ENCODE measurements at places on chromosomes 13 and 19.

- peak; percentile 58 for DNase-seq
Measured at GRCh38 chr13:50990818-50991506, 81.4 kb downstream of the RNASEH2B start.

DNA sequence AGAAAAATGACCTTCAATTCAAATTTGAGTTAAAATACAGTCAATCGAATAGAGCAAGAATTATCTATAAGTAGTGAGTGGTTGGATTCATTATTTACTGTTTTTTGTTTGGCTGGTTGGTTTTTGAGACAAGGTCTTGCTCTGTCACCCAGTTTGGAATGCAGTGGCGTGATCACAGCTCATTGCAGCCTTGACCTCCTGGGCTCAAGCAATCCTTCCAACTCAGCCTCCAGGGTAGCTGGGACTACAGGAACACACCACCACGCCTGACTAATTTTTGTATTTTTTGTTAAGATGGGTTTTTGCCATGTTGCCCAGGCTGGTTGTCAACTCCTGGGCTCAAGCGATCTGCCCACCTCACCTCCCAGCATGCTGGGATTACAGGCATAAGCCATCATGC, 25.0 kb downstream of the MTMR6 start:
- DNase-seq = no peak

- DNase-seq = no peak
Measured at GRCh38 chr13:35561540-35561939, 85.1 kb upstream of the MAB21L1 start.

GRCh38 chr19:37655301-37655688, at the start of gene ZFP30:
Gene ZFP30, minus strand, starts transcription at chr19:37655465. Its CDS starts 7,643 bp downstream, at chr19:37647822.
- peak; percentile 84 for DNase-seq

DNA sequence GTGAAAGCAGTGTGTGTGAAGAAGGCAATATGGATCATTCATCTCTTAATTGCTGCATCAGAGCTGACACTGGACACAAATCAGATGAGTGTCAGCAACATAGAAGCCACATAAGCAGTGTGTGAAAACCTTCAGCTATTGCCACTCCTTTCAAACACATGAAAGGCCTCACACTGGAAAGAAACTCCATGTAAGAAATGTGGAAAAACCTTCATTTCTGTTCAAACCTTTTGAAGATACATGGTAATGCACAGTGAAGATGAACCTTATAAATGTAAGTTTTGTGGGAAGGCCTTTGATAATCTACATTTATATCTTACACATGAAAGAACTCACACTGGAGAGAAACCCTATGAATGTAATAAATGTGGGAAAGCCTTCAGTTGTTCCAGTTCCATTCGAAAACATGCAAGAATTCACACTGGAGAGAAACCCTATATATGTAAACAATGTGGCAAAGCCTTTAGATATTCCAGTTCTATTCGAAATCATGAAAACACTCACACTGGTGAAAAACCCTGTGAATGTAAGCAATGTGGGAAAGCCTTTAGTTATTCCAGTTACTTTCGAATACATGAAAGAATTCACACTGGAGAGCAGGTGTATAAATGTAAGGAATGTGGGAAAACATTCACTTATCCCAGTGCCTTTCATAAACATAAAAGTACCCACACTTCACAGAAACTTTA, 53.6 kb downstream of the ZNF823 start:
- no peak for DNase-seq

- no peak for DNase-seq
Measured at GRCh38 chr13:81089371-81090157, 748.6 kb upstream of the SPRY2 start.

DNA sequence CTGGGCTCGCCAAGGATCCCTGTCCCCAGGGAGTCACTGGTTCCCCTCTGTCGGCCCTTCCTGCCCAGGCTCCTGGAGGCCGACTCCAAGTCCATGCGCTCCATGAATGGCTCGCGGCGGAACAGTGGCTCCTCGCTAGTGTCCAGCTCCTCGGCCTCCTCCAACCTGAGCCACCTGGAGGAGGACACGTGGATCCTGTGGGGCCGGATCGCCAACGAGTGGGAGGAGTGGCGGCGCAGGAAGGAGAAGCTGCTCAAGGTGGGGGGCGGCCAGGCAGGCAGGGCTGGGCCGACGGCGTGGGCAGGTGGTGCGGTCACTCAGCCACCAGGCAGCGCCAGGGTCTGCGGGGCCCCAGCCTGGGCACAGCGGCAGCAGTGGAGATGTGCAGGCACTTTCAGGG, 17.6 kb downstream of the EVI5L start:
- DNase-seq = no peak

DNA sequence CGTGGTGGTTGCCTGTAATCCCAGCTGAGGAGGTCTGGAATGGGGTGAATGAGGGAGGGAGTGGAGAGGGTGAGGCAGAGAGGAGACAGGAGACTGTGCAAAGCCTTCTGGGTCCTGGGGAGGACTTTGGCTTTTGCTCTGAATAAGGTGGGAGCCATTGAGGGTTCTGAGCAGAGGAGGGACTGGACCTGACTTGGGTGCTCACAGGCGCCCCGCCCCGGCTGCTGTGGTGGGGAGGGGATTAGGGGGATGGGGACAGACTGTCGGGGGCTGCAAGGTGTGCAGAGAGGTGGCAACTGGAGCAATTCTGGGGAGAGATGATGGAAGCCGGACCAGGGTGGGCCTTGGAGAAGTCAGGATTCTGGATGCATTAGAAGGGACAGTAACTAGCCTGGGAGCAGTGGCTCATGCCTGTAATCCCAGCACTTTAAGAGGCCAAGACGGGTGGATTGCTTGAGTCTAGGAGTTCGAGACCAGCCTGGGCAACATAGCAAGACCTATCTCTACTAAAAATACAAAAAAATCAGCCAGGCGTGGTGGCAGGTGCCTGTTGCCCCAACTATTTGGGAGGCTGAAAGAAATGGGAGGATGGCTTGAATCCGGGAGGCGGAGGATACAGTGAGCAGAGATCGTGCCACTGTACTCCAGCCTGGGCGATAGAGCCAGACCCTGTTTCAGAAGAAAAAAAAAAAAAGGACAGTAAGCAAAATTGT, 16.1 kb upstream of the NANOS3 start:
- DNase-seq = no peak

- DNase-seq = no peak
Measured at GRCh38 chr13:43963726-43964125, 84.0 kb downstream of the LACC1 start.

DNA sequence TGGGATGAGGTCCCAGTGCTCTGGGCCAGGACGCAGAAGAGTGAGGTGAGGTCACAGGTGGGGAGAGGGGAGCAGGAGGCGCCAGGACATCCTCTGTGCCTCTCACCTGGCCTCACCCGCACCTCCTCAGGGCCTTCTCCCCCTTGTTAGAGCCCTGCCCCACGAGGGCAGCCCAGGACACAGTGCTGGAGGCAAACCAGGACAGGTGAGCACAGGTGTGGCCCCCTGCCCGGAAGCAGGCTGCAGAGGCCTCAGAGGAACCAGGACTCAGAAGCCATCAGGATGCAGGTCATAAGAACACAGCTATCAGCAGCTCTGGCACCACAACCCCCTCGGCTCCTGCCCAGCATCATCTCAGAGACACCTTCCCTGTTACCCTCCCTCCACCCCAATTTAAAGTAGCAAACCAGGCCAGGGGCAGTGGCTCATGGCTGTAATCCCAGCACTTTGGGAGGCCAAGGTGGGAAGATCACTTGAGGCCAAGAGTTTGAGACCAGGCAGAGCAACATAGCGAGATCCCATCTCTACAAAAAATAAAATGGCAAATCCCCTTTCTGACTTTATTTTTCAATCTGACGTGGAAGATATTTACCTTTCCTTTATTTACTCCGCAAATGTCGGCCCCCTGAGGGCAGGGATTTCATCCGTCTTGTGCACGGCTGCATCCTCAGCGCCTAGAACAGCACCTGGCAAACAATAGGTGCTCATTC, at the start of gene CEACAM16:
Gene CEACAM16 (plus strand): TSS at position 660 of the 710 bp plus-strand sequence. CDS start 2,306 bp downstream, outside the sequence.
- DNase-seq = no peak

DNA sequence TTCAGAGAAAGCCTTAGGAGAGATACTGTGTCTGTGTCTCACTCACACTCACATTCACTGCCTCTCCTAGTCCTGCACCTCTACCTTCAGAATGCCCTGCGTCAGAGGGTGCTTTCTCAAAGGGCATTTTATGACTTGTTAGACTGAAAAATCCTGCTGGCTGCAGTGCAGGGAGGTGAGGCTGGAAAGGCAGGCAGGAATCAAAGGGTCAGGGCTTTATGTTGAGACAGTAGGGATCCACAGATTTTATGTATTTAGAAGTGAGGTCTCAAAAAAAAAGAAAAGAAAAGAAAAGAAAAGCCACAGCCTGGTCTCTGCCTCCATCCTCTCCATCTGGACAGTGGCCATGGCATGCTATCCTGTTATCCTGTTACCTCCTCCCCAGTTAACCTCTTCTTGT, 936.0 kb upstream of the SLC10A2 start:
- DNase-seq = no peak

- DNase-seq = peak; percentile 79
Measured at GRCh38 chr19:3852614-3853254, 16.1 kb downstream of the ZFR2 start.

GRCh38 chr19:47711652-47712242, 1.5 kb upstream of the EHD2 start:
- no peak for DNase-seq

- no peak for DNase-seq
Measured at GRCh38 chr13:110054041-110054440, 252.9 kb downstream of the COL4A1 start.

DNA sequence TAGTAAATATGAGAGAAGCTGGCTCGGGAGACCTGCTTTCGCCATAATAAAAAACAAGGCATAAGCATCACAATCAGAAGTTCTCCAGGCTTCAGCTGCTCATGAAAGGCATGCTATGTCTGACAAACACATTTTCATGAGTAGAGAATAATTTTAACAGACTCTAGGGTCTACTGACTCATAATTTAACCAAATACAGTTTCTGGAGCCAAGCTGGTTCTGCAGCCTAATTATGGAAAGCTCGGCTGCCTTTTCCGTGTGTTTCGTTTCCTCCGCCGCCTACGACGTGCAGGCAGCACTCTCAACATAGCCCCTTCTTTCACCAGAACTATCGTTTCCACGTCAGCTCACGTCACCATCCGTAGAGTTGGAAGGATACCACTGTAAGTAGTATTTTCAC, 5.7 kb downstream of the MCF2L start:
- no peak for DNase-seq

GRCh38 chr19:40797963-40798682, 868 bp upstream of the EGLN2 start:
- DNase-seq = peak; percentile 68

- DNase-seq = no peak
Measured at GRCh38 chr13:53014495-53015443, 13.8 kb upstream of the OLFM4 start.

DNA sequence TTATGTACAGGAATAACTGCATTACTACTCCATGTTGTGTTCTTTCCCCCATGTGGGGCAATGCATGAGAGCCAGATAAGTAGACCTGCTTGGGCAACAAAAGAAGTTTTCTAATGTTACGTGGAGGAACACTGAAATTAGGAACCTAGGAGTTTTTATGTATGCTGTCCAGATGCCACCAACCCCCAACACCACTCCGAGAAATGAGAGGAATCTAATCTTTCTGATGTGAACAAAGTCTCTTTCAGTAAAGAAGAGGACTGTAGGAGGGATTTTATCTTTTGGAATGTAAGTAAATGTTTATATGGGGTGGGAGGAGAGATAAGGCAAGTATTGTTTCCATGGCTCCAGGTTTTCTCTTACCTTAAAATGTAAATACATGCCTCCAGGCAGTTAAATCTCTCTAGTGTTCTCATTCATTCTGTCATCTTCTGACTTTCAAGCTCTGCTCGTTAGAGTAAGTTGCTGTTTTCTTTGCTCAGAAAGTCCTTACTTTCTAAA, 820.6 kb downstream of the PCDH17 start:
- peak; percentile 8 for DNase-seq

- DNase-seq = no peak
Measured at GRCh38 chr19:16677055-16677454, 16.1 kb downstream of the TMEM38A start.

- DNase-seq = peak; percentile 48
Measured at GRCh38 chr19:10085641-10086590, at the start of gene SHFL. Gene SHFL, plus strand, starts transcription at chr19:10086317. Its CDS starts 111 bp downstream, at chr19:10086428.

- DNase-seq = peak; percentile 34
Measured at GRCh38 chr13:97026531-97027161, 32.4 kb upstream of the OXGR1 start.

GRCh38 chr13:110403721-110404120, 96.6 kb downstream of the COL4A2 start:
- no peak for DNase-seq

DNA sequence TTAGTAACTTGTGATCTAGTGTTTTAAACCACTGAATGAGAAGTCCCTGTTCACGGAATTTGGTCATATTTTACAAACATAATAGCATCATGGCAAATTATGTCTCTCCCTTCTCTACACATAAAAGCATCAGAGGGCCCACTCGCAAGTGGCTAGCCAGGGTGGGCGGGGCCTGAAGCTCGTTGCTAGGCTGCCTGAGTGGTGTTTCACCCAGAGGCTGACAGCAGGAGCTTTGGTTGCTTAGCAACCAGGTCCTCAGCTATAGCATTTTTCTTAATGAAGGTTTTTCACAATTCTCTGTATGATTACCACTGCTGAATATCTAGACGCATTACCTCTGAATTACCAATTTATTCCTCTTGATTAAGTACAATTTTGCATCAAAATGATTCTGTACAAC, 126.5 kb downstream of the NALCN start:
- peak; percentile 64 for DNase-seq

GRCh38 chr19:5826531-5827341, 12.8 kb downstream of the FUT6 start:
- peak; percentile 23 for DNase-seq

- no peak for DNase-seq
Measured at GRCh38 chr19:19538061-19538784, at the start of gene CILP2. Gene CILP2, plus strand, starts transcription at chr19:19538265. Its CDS starts 85 bp downstream, at chr19:19538350.

- no peak for DNase-seq
Measured at GRCh38 chr19:40717325-40717879, 490 bp downstream of the ITPKC start.

DNA sequence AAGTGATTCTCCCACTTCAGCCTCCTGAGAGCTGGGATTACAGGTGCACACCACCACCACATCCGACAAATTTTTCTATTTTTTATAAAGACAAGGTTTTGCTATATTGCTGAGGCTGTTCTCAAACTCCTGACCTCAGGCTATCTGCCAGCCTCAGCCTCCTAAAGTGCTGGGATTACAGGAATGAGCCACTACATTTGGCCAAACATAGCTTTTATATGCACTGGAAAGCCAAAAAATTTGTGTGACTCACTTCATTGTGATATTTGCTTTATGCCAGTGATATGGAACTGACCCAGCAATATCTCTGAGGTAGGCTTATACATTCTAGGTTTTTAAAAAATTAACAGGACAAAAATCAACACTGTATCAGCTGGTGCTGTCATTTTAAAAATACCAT, 26.8 kb upstream of the ACOD1 start:
- DNase-seq = peak; percentile 20

- no peak for DNase-seq
Measured at GRCh38 chr19:50167314-50167721, 4.2 kb upstream of the IZUMO2 start.

DNA sequence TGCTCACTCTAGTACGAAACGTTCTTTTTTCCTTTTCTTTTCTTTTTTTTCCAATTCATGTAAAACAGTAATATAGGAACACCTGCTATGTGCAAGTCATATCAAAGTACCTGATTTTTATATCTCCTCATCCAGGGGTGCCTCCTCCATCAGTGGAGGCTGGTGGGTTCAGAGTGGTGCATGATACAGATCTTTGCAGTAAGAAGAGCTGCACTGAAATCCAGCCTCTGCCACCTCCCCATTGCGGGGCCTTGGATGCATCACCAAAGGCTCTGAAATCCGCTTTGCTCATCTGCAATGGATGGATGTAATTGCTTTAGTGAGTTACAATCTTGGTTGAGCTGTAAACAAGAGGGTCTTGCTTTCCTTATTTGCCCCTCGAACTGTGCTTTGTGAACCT, 38.3 kb downstream of the GPR12 start:
- no peak for DNase-seq

Data from cardiac fibroblast (primary cell).